ENCODE measurements at places on chromosomes 3 and 15.

- no peak for DNase-seq
Measured at GRCh38 chr3:98701071-98701675, 62.0 kb upstream of the ST3GAL6 start.

- no peak for DNase-seq
Measured at GRCh38 chr3:149516920-149517319, 42.4 kb downstream of the TM4SF4 start.

DNA sequence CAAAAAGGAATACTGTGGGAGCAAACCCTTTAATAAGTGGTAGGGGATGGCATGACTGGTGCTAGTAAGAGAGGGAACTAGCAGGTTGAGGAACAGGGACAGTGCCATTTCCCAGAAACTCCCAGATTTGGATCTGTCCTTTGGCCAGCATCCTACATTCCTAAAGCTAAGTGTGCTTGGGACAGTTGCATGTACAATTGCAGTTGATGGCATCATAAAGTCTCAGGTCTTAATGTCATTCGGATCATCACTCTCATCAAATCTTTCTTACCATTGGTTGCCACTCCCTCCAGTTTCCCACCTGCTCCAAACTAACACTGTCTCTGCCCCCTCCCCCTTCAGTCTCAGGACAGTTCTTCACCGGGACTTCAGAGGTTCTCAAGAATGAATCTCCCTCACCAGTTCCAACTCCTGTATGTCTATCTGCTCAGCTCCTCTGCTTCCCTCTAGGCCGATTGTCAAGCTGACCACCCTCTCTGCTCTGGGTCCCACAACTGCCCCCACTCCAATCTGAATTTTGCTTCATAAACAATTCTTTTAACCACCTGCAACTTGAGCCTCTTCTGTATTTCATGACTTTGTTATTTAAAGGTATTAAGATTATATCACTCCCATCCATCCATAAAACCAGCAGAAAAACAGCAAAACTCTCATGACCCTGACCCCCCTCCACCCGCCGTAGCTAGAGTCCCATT, 260.8 kb downstream of the CGGBP1 start:
- no peak for DNase-seq

- DNase-seq: no peak
Measured at GRCh38 chr3:164522073-164522763, 556.1 kb downstream of the SI start.

DNA sequence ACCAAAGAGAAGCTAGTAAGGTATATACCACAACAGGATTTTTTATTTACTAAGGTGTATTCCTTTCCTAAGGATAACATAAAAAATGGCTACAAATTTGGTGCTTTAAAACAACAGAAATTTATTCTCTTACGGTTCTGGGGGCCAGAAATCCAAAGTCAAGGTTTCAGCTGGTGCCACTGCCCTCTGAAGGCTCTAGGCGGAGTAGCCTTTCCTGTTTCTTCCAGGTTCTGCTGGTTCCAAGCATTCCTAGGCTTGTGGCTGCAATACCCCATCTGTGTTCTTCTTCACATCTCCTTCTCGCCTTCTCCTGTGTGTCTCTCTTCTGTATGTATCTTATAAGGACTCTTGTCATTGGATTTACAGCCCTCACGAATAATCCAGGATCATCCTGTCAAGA, 549.9 kb downstream of the GRM7 start:
- DNase-seq: no peak
